ENCODE measurements at places on chromosomes 5 and 9.

DNA sequence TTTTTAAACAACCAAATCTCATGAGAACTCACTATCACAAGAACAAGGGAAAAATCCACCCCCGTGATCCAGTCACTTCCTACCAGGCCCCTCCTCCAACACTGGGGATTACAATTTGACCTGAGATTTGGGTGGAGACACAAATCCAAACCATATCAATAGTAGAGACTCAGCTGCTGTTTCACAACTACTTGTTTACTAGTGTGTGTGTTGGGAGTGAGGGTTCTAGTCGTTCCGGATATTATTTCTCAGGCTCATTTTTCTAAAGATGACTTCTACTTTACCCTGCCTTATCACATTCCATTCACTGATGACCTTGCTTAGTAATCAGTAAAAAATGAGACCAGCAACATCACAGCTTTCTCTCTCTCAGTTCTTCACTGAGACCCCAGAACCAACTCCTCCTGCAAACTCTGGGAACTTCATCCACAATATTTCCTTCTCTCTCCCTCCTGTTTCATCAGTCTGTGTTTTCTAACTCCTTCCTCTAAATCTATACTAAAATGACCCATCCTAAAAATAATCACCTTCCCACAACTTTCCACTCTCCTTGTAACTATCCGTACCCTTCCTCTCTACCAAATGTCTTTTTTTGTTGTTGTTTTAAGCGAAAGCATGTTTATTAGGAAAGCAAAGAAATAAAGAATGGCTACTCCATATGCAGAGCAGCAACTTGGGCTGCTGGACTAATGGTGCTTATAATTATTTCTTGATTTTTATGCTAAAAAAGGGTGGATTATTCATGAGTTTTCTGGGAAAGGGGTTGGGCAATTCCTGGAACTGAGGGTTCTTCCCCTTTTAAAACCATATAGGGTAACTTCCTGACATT lies 121.5 kb upstream of the SPRY4 start:
- no peak for DNase-seq

DNA sequence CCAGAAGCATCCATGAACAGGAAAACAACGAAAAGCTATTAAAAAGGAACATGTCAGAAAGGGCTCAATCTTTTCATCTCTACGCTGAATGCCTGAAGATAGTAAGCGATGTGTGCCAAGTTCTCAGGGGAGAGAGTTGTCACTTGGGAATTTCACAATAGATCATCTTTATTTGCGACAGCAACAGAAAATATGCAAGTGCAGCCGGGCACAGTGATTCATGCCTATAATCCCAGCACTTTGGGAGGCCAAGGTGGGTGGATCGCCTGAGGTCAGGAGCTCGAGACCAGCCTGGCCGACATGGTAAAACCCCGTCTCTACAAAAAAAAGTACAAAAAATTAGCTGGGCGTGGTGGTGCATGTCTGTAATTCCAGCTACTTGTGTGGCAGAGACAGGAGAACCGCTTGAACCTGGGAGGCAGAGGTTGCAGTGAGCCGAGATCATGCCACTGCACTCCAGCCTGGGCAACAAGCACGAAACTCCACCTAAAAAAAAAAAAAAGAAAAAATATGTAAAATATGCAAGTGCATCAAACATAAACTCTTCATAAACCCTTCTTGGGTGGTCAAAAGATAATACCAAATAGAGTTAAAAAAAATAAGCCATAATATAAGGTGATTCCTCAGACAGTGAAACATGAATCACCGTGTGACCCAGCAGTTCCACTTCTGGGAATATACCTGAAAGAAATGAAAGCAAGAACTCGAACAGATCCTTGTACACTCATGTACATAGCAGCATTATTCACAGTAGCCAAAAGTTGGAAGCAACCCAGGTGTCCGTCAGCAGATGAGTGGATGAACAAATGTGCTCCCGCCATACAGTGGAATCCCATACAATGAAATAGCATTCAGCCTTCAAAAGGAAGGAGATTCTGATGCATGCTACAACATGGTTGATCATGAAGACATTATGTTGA lies 16.2 kb downstream of the SFXN1 start:
- no peak for DNase-seq

DNA sequence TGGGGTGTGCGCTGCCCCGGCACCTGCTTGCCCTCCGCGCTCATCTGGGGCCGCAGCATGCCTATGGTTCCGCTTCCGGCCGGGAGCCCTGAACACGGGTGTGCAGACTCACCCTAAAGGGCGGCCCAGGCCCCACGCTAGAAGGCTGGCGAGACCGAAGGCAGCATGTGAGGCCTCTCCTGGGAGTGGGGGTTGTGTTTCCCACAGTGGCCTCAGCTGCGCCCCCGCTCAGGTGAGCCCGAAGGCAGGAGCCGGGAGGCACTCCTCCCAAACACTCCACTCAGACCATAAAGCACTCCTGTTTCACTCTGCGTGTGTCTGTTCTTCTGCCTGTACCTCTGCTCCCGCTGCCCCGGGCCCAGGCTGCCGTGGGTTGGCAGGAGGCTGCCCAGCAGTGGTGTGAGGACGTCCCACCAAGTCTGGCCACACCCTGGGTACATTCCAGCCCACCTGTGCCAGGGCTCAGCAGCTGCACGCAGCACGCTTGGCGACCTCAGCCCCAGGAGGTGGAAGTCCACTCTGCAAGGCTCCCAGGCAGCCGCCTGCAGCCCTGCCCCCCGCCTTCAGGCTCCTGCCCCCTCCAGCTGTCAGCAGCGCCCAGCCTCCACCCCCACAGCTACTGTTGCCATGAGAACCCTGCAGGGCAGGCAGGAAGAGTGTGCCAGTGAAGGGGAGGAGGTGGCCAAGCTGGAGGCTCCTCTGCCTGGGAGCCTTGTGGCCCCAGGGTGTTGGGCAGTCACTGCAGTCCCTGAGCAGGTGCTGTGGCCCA lies 1.2 kb upstream of the AJM1 start:
- DNase-seq = no peak

DNA sequence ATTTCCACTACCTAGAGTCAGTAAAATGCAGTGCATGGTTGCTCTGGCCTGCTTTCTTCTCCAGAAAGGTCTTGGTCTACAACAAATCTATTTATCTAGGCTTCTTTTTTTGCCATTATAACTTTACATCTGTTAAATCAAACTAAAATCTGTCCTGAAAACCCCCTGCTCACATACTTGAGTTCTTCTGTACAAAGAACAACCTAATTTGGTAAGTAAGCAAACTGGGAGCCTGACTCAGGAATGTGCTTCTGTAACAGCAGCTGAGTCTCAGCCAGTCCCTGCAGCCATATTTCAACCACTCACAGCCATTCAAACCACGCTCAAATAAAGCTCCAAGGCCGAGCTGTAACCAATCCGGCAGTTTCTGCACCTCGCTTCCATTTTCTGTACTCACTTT lies 95.8 kb downstream of the PLPP1 start:
- no peak for DNase-seq

DNA sequence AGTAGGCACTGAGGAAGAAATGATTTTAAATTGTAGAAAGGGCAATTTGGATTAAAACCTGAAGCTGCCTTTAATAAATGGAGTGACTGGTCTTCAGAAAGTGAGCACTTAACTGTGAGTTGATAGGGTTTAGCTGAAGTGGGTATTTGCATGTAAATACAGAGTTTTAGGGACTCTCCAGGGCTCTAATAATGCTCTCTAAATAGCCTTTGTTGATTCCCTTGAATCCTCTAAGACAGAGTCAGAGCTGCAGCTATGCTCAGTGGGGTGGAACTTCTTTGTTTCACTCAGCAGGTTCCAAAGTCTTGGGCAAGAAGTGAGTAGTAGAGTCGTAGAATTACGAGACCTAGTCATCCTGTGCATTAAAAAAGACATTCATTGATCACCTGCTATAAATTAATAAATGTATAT lies 21.4 kb downstream of the GLRA1 start:
- DNase-seq = no peak

DNA sequence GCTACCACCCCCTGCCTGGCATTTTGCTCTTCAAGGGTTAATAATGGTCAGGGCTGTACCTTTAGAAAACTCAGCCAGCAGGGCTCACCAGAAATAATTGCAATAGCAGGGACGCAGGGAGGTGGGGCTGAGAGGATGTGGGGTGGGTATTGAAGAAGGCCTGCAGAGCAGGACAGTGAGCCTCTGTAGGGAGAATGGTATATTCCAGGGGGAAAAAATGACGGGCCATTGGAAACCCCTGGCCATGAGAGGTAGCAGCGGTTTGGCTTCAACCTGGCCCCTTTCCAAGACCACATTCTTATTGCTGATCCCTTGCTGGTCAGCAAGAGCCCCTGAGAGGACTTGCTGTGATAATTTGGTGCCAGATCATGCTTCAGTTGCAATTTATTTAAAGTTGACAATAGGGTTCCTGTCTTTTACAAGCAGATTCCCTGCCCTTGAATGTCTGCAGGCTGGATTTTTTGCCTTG lies 36.7 kb upstream of the CTNNA1 start:
- no peak for DNase-seq

DNA sequence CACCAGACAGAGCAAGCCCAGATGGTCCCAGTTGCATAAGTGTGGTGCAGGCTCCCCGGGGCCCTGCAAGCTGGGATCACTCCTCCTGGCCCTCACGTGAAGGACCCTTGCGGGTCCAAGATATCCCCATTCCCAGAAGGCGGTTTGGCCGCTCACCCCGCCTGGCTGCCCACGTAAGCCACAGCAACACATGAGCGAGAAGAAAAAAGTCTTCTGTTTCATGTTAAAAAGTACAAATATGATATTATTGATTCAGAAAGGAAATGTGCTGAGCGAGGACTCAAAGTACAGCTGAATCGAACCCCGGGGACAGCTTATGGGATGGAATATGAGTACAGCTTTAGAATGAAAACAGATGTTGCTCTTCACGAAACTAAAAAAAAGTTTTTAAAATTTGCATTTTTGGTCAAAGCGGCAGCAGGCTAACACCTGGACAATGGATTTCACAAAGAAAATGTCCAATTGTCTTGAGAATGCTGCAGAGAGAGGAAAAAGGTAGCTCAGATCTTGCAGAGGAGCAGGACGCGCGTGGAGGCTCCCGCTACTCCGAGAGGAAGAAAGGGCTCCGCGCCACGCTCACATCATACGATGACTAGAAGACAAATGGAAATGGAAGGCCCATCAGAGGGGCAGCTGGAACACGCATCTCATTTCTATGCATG lies 427.6 kb downstream of the IRX1 start:
- no peak for DNase-seq
